Activated CD4-positive, CD25-positive, alpha-beta regulatory T cell treated with anti-CD3 and anti-CD28 coated beads, Interleukin-2, amount 50 U/mL, for 72 hours (primary cell): ENCODE measurements at places on chromosomes 5 and 9.

- DNase-seq: no peak
Observed at GRCh38 chr9:80954521-80954920, 734.8 kb downstream of the TLE1 start.

DNA sequence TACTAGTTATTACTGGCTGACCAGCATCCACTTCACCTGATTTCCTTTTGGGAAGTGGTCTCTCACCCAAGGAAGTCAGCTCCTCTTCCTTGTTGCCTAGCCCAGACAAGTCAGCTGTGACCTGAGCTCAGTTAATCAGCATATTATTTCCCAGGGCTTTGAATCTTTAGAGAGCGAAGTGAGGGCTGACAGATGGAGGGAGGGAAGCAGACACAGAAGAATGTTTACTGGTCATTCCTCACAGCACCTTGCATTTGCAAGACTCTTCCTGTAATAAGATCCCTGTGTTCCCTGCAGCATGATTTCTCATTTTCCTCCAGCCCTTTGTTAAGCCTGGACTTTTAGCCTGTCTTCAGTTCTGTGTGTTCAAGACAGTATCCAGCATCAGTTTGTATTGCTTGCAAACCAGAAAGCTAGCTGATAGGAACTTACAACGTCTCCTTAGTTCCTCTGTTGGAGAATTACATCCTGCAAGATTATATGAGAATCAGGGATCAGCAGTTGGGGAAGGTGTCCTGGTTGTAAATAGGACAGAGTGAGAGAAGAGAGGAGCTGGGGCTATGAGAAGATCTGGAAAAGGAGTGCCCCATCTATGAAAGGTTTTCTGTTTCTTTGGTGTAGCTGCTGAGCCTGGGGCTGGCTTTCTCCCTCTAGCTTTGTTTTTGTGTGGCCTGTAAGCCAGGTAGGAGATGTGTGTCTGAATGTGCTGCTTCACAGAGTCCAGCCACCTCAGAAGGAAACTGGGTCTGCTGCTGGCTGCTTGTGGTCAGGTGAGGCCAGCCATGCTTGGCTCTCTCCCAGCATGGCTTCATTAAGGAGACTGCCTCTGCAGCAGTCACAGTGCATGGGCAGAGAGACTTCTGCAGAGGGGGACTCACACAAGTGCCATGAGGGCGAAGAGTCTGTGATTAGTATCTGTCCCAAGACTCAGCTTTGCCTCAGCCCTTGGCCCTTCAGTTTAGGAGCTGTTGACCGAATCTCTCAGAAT is 50.3 kb downstream of the MAN2A1 start:
- no peak for DNase-seq

DNA sequence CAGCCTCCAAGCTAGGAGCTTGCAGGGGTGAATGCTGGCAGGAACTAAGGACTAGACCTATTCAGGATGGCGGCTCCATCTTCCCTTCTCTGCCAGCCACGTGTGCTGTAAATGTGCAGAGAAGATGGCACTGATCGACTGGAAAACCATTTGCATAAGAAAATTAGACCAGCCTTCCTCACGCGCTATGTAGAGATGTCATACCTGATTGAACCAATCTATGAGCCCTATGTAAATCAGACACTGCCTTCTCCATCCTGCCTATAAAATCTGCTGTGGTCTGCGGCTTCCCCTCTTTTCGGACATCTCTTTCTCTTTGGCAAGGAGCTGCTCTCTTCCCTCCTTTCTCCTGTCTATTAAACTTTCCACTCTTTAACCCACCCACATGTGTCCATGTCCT is 91.6 kb downstream of the NPR3 start:
- no peak for DNase-seq

DNA sequence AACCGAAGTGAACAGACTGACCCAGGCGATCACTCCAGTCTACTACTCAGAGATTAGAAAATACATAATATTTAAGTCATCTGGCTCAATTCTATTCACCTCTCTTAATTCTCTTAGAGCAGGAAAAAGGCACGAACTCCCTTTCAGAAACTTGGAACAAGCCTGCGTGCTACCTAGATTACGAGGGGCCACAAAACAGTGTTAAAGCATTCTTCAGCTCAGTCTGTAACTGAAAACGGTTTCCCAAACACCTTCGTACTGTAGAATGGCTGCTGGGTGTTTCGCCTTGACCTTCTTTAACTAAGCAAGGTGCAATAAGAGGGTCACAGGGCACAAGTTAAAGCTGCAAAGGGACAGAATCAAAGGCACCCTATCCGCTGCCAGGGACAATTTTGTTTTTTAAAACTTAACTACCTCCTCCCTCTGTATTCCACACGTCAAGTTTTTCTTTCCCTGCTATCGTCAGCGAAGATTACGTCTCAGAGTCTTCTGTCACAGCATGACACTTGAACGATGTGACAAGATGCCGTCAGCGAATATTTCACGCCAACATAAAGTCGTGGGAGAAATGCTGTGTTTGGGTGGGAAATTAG is 687 bp downstream of the LYSMD3 start:
- DNase-seq: no peak

DNA sequence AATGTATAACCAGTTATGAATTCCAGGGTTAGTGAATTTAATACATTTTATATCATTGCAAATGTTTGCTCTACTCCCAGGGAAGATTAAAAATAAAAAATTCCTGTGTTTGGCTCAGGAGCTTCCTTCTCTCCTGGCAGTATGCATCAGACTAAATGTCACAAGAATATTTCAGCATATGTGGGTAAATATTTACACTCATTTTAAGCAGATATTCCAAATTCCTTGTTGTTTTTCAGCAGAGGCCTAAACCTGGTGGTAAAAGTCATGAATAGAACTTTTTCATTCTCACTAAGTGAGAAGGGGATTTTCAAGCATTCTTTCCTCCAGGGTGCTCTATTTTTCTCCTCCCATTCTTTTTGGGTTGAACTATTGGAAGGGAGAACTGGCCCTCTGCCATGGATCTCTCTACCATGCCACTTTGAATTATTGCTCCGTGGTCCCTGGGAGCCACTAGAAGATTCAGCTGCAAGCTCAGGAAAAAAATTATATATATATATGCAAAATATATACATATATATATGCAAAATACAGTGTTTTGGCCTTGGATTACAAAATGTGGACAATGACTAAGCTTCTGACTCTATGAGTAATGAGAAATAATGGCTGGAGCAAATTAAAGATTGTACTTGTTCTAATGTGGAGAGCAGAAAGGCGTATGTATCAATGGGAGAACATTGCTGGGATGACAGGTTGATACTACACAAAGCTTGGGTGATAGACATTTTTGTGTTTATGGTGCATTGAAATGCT is 180.6 kb upstream of the PAPPA start:
- no peak for DNase-seq

DNA sequence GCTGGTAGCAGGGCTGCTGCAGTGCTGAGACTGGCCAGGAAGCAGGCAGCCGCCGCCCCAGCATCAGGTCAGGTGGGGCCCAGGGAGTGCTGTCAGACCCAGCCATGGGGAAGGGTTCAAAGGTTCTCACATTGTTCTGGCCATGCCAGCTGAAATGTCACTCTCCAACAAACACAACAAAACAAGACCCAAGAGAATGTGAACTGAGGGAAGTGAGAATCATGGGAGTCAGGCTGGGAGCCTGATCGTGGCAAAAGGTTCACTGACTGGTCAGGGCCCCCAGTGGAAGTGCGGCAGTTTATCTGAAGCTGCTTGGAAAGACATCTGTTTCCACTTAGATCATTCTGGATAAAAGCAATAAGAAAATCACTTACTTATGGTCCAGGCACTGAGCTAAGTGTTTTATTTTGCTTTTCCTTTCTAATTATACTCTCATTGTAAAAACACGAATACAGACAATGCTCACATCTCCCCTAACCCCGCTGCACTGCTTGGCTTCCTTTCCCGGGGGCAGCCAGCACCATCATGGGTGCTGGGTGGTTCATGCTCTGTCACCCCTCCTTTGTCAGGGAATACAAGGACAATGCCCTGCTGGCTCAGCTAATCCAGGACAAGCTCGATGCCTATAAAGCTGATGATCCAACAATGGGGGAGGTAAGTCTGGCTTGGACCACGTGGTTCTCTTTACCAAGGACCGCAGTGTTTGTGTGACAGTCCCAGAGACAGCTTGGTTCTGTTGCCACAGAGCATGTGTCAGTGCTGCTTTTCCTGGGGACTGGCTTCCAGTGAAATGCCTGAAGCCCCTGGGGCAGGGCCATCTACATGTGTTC is 41.9 kb upstream of the CFAP157 start:
- no peak for DNase-seq

GRCh38 chr9:127856094-127856728 is 1.8 kb upstream of the ENG start:
- DNase-seq: no peak

- DNase-seq: no peak
Observed at GRCh38 chr5:121660142-121660541, 191.5 kb upstream of the FTMT start.

- no peak for DNase-seq
Observed at GRCh38 chr5:150340614-150341255, 16.8 kb upstream of the TCOF1 start.

DNA sequence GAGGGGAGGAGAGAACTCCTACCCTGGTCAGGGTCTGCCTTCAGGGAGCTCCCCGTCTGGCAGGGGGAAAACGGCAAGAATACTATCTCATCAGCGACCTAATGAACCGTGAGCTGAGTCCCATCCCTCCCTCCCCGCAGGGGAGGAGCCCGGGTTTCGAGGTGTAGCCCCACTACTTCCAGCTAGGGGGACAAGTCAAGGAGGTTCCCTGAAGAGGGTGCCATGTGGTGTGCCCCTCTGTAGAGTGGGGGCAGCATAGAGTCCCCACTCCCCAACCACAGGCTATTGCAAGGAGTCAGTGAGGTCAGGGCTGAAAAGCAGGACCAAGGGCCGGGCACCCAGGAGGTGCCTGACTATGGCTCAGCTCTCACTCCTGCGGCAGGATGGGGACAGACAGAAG is 50.9 kb upstream of the RXRA start:
- no peak for DNase-seq

GRCh38 chr5:159456261-159456660 is 126.0 kb upstream of the IL12B start:
- DNase-seq: no peak

- no peak for DNase-seq
Observed at GRCh38 chr9:95746408-95747180, 128.9 kb upstream of the ERCC6L2 start.

DNA sequence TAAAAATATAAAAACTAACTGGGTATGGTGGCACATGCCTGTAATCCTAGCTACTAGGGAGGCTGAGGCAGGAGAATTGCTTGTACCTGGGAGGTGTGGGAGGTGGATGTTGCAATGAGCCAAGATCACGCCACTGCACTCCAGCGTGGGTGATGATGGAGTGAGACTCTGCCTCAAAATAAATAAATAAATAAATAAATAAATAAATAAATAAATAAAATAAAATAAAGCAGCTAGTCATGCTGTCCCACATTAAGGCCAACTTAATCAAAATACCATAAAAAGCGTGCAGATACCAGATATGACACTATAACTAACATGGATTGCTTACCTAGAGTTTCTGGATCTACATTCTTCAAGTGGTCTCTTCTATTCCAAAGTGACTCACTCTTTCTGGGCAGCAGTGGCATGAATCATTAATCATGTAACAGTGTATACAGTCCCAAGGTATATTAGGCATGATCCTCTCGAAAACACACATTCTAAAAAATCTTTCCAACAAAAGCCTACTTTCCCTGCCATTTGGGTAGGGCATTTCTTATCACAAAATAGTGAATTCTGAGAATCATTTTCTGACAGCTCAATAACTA is 187.1 kb downstream of the ELAVL2 start:
- DNase-seq: no peak

- no peak for DNase-seq
Observed at GRCh38 chr9:133454943-133455673, 4.7 kb upstream of the CACFD1 start.

- DNase-seq: no peak
Observed at GRCh38 chr9:126367616-126368015, 41.0 kb downstream of the MVB12B start.

GRCh38 chr5:10653751-10654400 is 90.0 kb downstream of the ANKRD33B start:
- DNase-seq: peak; percentile 27

- DNase-seq: no peak
Observed at GRCh38 chr9:15485836-15486666, 24.7 kb downstream of the PSIP1 start.

GRCh38 chr5:58380655-58381054 is 79.2 kb downstream of the PLK2 start:
- DNase-seq: no peak

- no peak for DNase-seq
Observed at GRCh38 chr9:93130861-93131481, 3.1 kb downstream of the NINJ1 start.

DNA sequence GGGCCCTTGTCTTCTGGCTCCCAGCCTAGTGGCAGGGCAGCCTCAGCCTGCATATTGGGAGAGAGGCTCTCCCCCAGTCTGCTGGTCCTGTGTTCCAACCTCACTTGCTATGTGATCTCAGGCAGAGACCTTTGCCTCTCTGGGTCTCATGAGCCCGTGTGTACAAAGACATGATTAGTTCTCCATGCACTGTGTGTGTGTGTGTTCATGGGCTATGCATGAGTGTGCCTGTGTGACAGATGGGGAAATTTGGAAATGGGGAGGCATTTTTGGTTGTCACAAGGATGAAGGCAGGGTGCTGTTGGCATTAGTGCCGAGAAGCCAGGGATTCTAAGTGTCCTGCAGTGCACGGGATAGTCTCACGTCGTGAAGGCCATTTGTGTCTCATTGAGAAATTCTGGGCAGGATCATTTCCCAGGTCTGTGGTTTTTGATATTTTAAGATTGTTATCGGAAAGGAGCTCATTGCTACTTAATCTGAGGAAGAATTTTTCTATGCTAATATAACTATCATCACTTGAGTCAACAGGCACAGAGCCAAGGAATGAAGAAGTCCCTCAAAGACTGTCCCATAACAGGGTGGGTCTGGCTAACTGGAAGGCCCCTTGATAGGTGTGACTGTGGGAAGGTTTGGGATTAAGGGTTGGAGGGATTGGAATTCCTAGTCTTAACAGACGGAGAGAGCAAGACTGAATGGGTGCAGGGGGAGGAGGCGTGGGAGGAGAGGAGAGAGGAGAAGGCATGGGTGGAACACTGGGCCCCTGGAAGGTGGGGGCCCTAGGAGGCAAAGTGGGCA is 168.5 kb downstream of the RGS3 start:
- peak; percentile 7 for DNase-seq

DNA sequence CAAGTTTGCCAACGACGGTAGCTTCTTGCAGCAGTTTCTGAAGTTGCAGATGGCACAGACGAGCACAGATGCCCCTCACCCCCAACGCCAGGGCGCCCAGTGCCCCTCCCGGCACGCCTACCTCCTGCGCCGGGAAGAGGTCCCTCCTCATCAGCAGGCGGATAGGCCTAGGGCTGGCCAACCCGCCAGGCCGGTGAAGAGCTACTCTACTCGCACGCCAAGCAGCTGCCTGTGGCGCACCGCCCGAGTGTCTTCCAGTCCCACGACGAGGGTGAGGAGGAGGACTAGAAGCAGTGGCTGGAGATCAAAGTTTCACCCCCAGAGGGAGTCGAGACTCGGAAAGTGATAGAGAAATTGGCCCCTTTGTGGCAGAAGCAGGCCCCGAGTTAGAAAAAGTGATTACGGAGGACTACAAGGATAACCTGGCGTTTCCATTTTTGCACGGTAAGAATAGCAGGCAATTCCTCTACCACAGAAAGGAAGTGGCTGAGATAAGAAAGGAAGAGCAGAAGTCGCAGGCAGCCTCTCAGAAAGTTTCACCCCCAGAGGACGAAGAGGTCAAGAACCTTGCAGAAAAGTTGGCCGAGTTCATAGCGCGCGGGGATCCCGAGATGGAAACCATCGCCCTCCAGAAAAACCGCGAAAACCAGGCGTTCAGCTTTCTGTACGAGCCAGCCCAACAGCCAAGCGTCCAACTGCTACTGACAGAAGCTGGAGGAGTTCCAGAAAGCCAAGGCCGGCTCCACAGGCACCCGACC is 170.4 kb downstream of the HINT1 start:
- DNase-seq: no peak
